ENCODE measurements at places on chromosomes 12 and 14. TPM values are rescaled to one million over a fixed set of nuclear protein-coding genes. Genes with fewer than 3 reads are reported as not detected.

SLC25A21 gene
- 0.38 TPM for total RNA-seq

GALNT16 gene
- 0.13 TPM for total RNA-seq

TCTN2 gene
- total RNA-seq: 5.9 TPM

OTOGL gene
- 0.26 TPM for total RNA-seq

BAG5 gene
- total RNA-seq: 26.8 TPM

SLC6A15 gene
- total RNA-seq: 7.7 TPM

ANKS1B gene
- total RNA-seq: 0.38 TPM

DCN gene
- total RNA-seq: not detected

CISTR gene
- not detected for total RNA-seq

TPPP2 gene
- not detected for total RNA-seq

PGF gene
- total RNA-seq: 44.8 TPM

SYT1 gene
- 6.3 TPM for total RNA-seq

PKP2 gene
- 1.3 TPM for total RNA-seq

DNA sequence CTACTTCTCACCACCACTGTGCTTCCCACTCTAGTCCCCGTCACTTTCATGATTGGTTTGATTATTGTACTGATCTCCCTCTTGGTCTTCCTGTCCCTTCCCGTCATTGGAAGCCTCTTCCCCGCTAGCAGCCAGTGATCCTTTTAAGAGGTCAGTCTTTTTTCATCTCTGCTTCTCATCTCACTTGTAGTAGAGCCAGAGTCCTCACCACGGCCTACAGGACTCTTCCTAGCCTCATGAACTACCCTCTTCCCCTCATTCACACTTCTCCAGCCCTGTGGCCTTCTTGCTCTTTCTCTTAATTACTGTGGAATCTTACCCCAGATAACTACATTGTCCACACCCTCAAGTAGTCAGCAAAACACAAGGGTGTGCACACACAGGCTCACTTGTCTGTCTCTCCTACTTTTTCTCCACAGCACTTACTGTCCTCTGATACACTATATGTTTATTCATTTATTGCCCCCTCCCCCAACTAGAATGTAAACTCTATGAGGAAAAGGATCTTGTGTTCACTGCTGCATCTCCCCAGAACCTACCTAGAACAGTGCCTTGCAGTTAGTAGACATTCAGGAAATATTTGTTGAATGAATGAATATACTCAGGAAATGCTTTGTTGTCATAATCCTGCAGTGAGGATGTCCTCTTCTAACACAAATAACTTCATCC, 66.3 kb downstream of the CKB start:
- DNase-seq: peak; percentile 74

GRCh38 chr14:69034612-69035262, 55.6 kb upstream of the ACTN1 start:
- peak; percentile 85 for DNase-seq

- DNase-seq: peak; percentile 79
Measured at GRCh38 chr12:91382081-91382543, 199.5 kb upstream of the DCN start.

DNA sequence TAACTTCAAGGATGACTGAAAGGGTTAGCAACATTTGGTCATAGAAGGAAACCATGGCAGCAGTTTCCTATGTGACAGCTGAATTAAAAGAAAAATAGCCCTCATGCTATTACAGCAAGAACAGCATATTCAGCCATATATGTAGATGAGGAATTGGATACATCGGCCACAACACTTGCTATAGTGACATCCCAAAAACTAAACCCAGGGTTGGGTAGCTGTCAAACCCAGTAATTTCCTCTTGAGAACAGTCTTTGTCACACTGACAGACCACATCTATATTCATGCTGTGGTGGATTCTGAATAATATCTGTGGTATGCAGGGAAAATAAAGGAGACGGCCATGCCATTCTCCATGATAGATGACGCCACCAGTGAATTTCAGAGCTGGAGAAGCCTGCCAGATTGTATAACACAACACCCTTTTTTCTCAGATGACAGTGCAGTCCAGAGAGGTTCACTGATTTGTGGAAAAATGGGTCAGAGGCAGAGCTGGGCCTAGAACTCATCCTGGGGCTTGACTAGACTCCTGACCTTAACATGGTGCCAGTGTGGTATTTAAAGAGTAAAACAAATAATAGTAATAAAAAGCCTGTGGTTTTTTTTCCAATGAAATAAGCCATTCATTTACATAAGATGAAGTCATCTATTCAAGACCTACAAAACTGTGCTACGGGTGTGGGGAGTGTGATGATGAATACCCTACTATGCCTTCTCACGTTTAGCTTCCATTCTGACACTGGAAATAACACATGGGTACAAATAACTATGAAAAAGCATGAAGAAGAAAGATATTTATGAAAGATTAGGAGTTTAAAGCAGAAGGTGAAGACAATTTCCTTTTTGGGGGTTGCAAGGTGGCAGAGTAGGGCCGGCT, 32.3 kb downstream of the EFCAB11 start:
- DNase-seq: peak; percentile 57

DNA sequence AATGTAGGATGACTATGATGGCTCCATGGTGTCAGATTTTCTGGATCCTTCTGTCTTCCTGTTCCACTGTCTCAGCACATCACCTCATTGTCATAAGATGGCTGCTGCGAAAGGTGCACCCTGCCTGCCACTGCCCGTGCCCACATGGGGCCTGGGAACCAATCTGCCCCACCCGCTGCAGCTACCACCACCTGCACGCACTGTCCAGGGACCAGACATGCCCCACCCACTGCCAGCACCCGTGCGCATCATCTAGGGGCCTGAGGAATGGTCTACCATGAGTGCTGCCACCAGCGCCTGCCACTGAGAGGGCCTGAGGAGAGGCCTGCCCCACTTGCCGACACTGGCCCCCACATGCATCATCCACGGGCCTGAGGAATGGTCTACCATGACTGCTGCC, 23.8 kb downstream of the CYP46A1 start:
- no peak for DNase-seq

DNA sequence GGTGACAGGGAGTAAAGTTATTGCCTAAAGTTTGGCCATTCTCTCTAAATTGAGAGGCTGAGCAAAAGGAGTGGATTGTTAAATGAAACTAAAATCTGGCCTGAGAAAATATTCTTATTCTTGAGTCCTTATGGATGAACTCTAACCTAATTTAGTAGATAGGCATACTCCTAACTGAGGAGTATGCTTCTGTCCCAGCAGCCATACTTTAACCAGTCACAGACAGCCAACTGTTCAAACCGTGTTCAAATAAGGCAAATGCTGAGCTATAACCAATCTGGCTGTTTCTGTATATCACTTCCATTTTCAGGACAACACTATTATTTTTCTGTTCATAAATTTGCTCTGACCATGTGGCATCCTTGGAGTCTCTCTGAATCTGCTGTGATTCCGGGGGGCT, 75.9 kb upstream of the RERGL start:
- no peak for DNase-seq

DNA sequence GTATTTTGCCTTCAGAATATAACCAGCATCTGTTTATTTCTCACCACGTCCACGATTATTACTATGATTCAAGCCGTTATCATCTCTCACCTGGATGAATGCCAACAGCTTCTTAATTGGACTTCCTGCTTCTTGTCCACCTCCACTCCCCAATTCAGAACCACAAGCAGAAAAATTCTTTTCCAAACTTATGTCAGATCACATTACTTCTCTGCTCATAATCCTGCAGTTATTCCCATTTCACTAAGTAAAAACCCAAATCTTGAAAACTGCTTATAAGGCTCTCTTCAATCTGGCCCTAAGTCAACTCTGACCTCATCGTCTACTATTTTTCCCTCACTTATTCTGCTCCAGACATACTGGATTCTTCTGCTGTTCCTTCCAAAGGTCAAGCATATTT, 2.0 kb downstream of the CRY1 start:
- DNase-seq: peak; percentile 54

- DNase-seq: peak; percentile 67
Measured at GRCh38 chr12:57772429-57773322, at the start of gene EEF1AKMT3. TSS of gene EEF1AKMT3 (plus strand) at chr12:57772614. CDS start at chr12:57772725, 111 bp downstream.

GRCh38 chr14:74973003-74973653, 17.7 kb upstream of the PGF start:
- DNase-seq: peak; percentile 74

- no peak for DNase-seq
Measured at GRCh38 chr14:90576981-90577660, 180.3 kb downstream of the CALM1 start.

DNA sequence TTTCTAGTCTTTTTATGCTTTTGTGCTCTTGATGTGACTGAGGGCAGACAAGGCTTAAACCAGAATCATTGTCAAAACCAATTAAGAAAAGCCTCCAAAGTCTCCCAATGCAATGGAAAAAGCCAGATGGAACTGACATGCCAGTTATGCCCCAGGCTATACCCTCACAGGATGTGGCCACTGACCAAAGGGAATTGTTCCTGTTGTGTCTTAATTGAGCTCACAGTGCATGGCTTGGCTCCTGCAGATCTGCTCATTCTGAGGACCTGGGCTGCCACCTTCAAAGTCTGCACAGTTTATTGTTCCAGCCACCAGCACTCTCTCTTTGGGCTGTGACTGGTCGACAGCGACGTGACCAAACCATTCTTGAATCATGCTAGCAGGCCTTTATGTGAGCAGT, 17.1 kb upstream of the BICD1 start:
- no peak for DNase-seq

GRCh38 chr12:94994312-94994711, 9.2 kb downstream of the NDUFA12 start:
- DNase-seq: peak; percentile 25

- no peak for DNase-seq
Measured at GRCh38 chr14:94827711-94828447, 58.0 kb upstream of the GSC start.

DNA sequence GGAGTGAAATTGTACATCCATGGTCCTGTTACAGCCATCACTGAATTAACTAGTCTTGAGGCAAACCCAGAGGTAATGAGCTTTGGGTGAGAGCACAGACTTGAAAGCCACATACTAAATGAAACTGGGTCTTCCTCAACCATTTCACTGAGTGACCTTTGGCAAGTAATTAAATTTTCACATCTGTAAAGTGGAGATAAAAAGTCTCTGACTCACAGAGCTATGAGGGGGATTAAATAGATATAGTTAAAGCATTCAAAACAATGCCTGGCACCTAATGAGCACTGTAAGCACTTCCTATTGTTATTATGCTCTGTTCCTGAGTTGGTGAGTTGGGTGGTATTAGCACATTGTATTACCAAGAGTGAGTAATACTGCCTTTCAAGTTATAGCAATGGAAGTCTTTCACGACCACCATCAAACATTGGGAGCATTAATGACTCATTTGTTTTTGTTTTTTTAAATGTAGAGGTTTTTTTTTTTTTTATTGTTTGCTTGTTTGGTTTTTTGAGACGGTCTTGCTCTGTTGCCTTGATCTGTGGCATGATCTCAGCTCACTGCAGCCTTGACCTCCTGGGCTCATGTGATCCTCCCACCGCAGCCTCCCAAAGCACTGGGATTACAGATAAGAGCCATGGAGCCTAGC, 12.5 kb upstream of the STRN3 start:
- peak; percentile 97 for DNase-seq

DNA sequence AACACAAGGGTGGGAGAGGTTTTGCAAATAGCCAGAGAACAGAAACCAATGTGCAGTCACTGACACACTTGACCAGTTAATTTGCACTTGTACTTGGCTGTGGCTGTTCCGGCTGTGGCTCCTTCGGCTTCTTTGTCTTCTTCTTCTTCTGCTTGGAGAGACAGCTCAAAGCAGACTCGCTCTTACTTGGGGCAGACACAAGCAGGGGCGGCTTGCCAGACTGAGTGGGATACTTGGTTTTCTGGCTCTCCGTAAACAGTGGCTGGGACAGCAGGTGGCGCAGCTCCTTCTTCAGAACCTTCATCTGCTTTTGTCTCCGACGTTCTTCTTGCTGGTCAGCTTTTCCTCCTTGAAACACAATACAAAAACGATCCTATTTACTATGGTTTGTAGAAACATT, 25.0 kb downstream of the OTUB2 start:
- DNase-seq: peak; percentile 46

GRCh38 chr12:89059721-89060541, 292.4 kb downstream of the DUSP6 start:
- no peak for DNase-seq

DNA sequence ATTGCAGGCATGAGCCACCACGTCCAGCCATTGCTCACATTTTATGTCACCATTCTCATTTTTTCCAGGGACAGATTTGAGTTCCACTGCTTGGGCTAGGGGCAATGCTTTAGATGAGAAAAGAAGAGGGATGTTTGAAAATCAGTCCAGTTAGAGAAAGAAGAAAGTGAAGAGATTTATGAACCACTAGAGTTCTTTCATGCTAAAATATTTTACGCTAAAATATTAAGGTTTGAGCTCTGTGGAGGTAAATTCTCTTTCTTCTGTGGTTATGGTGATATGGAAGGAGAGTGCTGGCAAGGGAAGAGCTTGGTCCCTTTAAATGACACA, 21.5 kb downstream of the CFL2 start:
- no peak for DNase-seq

DNA sequence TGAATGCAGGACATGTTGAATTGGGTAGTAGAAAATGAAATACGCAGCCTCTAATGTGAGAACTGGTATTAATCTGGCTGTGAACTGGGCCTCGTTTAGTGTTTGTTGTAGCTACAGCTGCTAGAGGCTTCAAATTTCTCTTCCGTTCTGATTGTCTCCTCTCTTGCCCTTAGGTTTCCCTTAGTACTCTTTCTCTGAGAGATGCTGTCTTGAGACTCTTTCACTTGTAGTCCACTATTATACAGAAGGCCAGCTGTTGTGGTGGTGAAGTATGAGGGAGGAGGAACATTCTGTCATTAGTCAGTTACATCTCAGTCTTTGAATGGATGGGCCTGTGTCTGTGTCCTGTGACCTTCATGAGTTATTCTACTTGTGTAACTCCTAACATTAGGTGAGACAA, 322.0 kb downstream of the TMTC2 start:
- no peak for DNase-seq

- DNase-seq: no peak
Measured at GRCh38 chr12:15854916-15855315, 27.3 kb upstream of the STRAP start.

DNA sequence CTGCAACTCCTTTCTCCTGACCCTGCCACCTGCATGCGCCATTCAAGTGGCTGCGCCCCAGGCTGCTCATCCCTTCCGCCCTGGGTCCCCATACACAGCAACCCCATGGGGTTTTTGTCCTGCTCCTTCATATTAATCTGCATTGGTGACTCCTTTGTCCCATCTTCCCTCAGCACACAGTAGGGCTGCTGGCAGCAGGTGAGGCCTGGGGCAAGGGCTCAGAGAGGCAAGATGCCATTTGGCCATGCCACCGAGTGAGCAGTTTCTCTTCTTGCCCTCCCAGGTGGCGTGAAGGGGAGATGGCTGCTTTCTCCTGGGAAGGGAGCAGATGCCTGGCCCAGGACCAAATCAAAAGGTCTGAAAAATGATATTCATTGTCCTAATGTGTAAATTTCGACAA, 9.1 kb downstream of the RTL1 start:
- DNase-seq: no peak

DNA sequence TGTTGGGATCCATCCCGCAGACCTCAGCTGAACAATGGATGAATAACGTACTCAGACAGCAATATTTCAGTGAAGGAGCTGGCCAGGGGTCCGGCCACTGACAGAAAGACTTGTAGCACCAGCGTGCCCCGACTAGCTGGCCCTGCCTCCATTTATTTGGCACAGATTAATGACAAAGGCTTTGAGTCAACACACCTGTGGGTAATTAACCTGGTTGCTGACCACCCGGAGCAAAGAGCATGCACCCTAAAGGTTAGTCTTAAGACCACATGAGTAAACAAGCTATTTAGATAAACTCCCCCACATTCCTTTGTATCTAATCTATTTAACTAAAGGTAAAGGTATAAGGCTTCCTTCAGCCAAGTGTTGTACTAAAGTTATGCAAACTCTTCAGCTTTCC, 868.6 kb downstream of the LRFN5 start:
- DNase-seq: no peak

GRCh38 chr12:25482625-25483024, 70.5 kb downstream of the LMNTD1 start:
- no peak for DNase-seq

Data from dermis microvascular lymphatic vessel endothelial cell (primary cell).